ENCODE measurements at places on chromosomes 3 and 15.

GRCh38 chr3:134466331-134466730, 19.5 kb downstream of the ANAPC13 start:
- no peak for DNase-seq

- no peak for DNase-seq
Measured at GRCh38 chr3:11155341-11156025, 1.2 kb downstream of the HRH1 start.

DNA sequence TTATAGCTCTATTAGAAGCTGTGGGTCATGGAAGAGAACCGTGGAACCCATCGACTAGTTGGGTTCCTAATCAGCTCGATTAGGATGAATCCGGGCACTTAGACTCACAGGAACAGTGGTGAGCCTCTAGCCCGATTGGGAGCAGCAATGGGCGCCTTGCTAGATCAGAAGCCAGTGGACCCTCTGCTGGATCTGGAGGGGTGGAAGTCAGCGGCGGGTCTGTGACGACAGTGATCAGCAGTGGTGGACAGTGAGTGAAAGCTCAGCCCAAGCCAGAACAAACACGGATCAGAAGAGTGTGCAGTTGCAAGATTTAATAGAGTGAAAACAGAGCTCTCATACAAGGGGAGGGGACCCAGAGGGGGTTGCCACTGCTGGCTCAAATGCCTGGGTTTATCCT, 1170.2 kb downstream of the OTOL1 start:
- no peak for DNase-seq

DNA sequence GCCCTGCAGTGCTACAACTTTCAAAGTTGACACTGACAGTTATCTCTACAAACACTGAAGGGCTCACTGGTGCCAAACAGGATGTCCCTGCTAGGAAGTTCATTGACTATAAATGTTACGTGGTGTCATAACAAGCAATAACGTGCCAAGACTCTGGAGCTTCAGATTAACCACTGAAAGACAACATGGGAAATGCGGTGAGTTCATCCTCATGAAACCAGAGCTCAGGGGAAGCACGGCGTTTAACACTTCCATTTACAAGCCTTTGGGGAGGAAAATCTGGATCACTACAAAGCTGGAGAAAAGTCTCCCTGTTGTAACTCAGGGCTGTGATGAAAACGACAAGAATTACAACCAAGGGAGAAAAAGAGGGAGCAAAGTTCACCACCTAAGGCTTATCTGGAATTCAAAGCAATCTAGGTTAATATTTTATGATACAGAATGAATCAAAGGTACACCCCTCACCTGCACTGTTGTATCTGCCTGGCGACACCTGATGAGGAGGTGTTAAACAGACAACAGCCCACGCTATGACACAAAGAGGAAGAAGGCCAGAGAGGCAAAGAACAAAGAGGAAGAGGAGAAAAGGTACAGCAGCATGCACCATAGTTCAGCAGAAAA, 27.0 kb downstream of the SHQ1 start:
- DNase-seq = no peak

- DNase-seq = no peak
Measured at GRCh38 chr3:73315706-73316105, 254.2 kb downstream of the EBLN2 start.

GRCh38 chr15:47129033-47129432, 588.3 kb upstream of the SEMA6D start:
- DNase-seq = no peak

DNA sequence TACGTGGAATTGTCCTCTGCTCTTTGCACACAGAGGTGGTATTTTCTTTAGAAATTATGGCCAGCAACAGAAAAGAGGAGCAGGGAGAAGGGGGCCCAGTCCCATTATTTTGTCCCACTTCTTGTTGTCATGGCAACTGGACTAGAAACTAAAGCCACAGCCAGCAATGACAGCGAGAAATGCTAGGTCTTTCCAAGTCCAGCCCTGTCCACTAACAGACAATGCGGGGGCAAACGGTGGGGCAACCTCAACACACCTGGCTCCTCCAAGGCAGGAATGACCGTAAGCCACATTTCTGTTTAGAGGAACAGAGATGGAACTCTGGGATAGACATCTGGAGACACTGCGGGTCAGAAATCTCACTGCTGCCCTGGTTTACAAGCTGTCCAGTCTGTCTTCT, 107.3 kb downstream of the RFTN1 start:
- no peak for DNase-seq

- no peak for DNase-seq
Measured at GRCh38 chr3:14288833-14289451, 110.3 kb downstream of the LSM3 start.

DNA sequence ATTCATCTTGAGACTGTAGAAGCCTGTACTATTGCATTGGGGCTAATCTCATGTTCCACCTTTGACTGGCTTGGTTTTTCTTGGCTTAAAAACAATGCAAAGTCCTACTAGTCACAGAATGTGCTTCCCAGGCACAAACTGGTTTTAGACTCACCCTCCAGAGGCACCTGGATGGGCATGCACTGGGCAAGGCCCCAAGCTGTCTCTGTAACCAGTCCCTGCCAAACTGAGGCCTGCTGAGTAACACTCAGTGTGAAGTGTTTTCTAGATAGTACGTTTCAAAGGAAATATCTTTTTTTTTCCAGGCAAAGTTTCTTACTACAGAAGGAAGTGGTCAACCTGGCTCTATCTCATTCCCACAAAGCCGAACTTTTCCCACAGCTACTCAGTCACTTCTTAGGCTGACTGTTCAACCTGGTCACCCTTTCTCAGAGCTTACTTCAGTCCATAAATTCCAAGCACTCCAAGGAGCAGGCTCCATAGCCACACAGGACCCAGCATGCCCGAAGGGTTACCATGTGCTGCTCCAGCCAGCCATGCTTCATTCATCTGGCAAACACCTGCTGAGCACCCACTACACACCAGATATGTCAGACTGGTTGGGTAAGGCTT, 57.4 kb downstream of the NPTN start:
- DNase-seq = no peak

- DNase-seq = no peak
Measured at GRCh38 chr3:23888617-23889228, 28.1 kb downstream of the NKIRAS1 start.

GRCh38 chr3:34107669-34108068, 309.2 kb downstream of the PDCD6IP start:
- no peak for DNase-seq

DNA sequence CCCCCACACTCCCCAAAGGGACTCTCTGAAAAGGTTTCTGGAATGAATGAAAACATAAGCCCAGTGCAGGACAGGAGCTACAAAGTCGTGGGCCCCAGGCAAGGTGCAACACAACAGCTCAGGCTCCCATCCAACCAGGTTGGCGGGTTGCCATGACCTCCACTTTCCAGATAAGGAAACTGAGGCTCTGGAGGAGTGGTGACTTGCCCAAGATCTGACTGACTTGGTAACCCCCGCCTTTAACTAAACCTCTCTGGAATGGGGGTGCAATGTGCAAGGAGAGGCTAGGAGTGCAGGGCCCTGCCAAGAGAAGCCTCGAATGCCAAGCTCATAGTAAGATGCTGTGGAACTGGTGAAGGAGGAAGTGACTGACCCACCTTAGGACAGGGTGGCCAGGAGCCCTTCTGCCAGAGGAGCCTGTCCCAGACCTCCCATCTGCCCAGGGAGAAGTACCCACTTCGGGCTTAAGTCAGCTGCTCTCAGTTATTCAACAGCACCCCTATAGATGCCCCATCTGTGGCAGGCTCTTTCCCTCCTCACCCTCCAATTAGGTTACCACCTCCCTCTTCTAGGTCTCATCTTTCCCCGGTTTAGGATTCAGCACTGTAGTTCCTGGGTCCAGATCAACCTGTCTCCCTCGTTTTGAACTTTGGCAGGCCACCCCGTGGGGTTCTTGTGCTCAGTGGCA, 553 bp upstream of the TNNC1 start:
- DNase-seq = no peak

GRCh38 chr15:26261413-26261812, 398.3 kb upstream of the ATP10A start:
- no peak for DNase-seq

DNA sequence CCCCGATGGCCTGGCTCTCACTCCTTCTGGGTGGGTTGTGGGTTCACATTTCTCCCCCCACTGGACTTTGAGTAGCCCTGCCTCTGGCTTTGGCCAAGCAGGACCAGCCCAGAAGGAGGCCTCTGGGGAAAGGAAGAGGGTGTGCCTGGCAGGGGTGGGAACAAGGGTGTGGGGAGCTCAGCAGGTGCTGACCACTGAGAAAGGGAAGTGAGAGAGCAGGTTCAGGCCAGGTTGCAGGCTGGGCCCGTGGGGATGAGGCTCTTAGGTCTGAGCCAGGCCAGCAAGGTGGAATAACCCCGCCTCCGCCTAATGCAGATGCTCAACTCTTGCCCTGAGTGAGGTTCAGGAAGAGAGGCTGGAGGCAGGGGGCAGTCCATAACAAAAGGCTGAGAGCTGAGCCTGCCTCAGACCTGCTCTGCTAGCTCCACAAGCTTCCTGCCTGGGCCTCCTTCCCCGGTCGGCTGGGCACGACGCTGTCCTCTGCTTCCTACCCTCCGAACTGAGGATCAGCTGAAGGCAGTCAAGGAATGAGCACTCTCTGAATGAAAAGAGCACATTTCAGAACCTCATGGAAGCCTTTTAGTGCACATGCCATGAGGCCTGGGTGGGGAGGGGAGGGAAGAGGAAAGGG, 82.7 kb downstream of the TLE3 start:
- DNase-seq = no peak

DNA sequence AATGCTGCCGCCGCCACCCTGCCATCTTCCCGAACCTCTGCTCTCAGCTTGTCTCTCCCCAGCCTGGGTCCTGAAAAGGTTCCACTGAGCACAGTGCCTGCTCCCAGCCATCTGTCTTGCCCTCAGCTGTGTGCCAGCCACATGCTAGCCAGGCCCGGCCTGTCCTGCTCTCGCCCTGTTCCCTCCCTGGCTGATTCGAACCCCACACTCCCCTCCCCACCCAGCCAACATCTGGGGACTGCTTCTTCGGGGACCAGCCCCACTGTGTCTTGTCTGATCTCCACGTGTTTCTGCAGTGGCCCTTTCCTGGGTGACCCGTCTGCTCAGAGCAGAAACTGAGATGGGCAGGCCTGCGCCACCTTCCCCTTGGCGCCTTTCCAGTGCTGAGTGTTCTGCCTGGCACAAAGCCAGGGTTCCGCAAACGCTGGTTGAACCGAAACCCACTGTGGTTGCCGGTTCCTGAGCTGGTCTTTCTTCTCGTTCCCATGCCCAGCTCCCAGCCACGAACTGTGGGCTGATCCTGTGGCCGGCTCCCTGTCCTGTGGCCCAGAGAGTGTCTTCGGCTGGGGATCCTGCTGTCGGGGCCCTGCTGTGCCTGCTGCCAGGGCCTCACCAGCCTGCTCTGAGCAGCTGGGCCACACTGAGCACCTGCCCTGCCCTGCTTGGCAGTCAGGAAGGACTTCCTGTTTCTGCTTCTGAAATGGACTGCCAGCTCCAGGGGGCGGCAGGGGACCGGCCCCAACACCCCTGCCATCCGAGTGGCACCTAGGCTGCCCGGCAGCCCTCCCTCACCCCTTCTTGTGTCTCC, 62.7 kb upstream of the KLF13 start:
- peak; percentile 61 for DNase-seq

- DNase-seq = no peak
Measured at GRCh38 chr3:122536632-122537001, 21.9 kb upstream of the KPNA1 start.

- DNase-seq = no peak
Measured at GRCh38 chr3:155031186-155031585, 48.9 kb upstream of the MME start.

- peak; percentile 72 for DNase-seq
Measured at GRCh38 chr3:10551821-10552630, 46.6 kb upstream of the ATP2B2 start.

Data from stimulated activated CD8-positive, alpha-beta memory T cell treated with anti-CD3 and anti-CD28 coated beads, Interleukin-12 subunit alpha, Interleukin-12 subunit beta, amount 100 ng/mL, for 1 hour (primary cell).